ENCODE measurements at places on chromosomes 2 and 18.

DNA sequence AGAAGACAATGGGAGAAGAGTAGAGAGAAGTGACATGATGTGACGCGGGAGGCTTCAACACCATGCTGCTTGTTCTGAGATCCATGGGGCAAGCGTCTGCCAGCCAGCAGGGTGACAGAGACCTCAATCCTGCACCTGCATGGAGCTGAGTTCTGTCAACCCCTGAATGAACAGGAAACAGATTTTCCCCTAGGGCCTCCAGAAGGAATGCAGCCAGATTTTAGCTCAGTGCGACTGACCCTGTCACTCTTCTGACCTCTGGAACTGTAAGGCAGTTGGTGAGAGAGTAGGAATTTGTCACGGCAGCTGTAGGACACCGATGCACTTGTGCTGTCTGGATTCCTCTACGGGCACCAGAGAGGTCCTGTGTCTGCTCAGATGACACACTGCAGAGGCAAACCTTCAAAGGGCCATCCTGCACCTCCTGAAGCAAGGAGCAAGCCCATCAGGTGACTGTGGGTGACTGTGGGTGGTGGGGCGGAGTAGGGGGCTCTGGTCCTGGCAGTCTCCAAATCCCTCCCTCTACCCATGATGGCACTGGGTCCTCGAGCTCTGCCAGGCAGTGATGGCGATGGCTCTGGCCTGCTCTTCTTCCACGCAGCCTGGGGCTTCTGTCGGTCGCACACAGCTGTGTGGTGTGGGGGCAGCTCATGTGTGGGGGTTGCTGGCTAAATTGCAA, 194.3 kb upstream of the TWIST2 start:
- no peak for DNase-seq

- DNase-seq = no peak
These were observed 91.3 kb downstream of the FAM117B start for GRCh38 chr2:202726070-202726469.

GRCh38 chr2:28055325-28055970, 164.9 kb downstream of the BABAM2 start:
- DNase-seq = no peak

- peak; percentile 73 for DNase-seq
These were observed at the start of gene AGFG1 for GRCh38 chr2:227471924-227472264. AGFG1 (plus strand) TSS chr2:227472156; CDS start chr2:227472422, 266 bp downstream.

DNA sequence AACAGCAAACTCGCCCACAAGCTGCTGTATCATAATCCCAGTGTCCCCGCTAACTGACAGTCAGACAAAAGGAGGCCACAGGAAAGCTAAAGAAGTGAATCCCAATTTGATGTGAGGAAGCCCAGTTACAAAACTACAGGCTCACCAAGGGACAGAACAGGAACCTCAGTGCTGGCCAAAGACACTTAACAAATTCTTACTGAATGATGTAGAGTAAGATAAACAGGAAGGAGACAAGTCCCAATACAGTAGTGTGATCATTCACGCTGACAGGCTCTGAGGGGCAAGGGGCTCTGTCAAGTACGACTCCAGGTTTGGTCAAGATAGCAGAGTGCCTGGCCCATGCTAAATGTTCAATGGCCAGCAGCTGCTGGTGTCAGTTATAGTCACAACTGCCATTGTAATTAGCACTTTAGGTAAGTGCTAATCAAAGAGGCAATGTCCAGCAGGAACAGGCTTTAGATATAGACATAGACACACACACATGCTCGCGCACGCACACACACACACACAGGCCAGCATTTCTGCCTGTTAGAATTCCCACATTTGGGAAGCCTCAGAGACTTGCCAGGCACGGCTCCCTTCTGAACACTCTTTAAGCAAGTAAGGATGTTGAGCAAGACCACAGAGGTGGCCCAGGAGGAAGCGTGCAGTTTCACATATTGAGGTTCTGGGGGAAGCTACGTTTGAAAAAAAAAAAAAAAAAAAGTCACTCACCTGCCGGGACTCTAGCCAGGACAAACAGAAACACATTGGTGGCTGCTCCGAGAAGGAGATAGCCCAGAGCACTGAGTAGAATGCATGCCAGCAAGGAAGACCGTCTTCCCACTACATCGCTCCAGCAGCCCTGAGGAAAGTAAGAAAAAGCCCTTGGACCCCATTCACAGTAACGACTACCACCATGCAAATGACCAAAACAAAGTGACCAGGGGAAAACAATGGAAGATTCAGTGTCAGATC, 35.4 kb upstream of the TMEM182 start:
- DNase-seq = no peak

GRCh38 chr2:31286961-31287550, 53.1 kb downstream of the EHD3 start:
- no peak for DNase-seq

GRCh38 chr2:161625314-161625919, 1.2 kb downstream of the SLC4A10 start:
- peak; percentile 64 for DNase-seq

- DNase-seq = no peak
These were observed 42.8 kb upstream of the TTC39C start for GRCh38 chr18:23971666-23972230.

- no peak for DNase-seq
These were observed 43.7 kb downstream of the RHOB start for GRCh38 chr2:20490300-20491181.

- no peak for DNase-seq
These were observed 122.3 kb downstream of the PLCL1 start for GRCh38 chr2:197926673-197927072.

GRCh38 chr2:220165401-220165800, 538.0 kb downstream of the SLC4A3 start:
- peak; percentile 87 for DNase-seq

Measured in NCI-H146 (cell line).